Memory B cell (primary cell): ENCODE measurements at places on chromosomes 2 and 18.

- no peak for DNase-seq
Observed at GRCh38 chr2:198448789-198449188, 644.4 kb downstream of the PLCL1 start.

DNA sequence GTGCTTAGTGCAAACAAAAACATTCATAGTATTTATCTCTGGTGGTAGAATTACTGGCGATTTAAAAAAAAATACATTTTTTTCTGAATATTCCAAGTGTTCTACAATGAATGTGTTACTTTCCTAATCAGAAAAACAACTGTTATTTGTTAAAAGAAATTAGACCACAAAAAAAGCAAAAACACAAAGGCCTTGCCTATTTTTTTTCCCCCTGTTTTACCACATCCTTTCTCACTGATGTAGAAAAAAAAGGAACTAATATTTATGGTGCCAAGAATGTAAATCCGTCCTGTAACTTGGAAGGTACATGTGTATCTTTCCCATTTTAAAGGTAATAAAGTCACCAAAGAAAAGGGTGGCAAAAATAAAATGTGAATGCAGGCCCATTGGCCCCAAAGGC, 28.4 kb upstream of the MGAT4A start:
- DNase-seq, result no peak

GRCh38 chr18:63410792-63411191, 11.5 kb downstream of the VPS4B start:
- no peak for DNase-seq

GRCh38 chr18:30682672-30683071, 359.9 kb downstream of the DSC3 start:
- DNase-seq, result no peak

- no peak for DNase-seq
Observed at GRCh38 chr2:235577404-235578330, 83.8 kb downstream of the AGAP1 start.

GRCh38 chr2:58466804-58467203, 225.7 kb upstream of the FANCL start:
- no peak for DNase-seq

- no peak for DNase-seq
Observed at GRCh38 chr2:65456064-65456463, 23.7 kb upstream of the SPRED2 start.

GRCh38 chr2:111715987-111716904, 167.7 kb downstream of the ANAPC1 start:
- DNase-seq, result no peak

DNA sequence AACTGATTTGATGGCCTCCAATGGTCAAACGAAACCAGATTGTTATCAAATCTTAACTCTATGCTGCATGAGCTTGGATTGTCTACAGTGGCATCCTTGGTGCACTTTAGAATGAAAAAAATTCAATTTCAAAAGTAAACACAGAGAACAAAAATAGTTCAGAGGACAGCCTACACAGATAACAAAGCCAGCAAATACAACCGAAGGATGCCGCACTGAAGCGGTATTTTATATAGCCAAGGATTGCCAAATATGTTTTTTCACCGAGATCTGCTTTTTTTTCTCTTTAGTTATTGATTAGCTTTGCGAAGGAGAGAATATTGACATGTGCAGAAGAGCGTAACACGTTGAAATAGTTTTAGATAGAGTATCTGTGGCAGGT, 72.0 kb downstream of the SLC4A3 start:
- no peak for DNase-seq

GRCh38 chr2:31729442-31730092, 148.8 kb upstream of the SRD5A2 start:
- no peak for DNase-seq

DNA sequence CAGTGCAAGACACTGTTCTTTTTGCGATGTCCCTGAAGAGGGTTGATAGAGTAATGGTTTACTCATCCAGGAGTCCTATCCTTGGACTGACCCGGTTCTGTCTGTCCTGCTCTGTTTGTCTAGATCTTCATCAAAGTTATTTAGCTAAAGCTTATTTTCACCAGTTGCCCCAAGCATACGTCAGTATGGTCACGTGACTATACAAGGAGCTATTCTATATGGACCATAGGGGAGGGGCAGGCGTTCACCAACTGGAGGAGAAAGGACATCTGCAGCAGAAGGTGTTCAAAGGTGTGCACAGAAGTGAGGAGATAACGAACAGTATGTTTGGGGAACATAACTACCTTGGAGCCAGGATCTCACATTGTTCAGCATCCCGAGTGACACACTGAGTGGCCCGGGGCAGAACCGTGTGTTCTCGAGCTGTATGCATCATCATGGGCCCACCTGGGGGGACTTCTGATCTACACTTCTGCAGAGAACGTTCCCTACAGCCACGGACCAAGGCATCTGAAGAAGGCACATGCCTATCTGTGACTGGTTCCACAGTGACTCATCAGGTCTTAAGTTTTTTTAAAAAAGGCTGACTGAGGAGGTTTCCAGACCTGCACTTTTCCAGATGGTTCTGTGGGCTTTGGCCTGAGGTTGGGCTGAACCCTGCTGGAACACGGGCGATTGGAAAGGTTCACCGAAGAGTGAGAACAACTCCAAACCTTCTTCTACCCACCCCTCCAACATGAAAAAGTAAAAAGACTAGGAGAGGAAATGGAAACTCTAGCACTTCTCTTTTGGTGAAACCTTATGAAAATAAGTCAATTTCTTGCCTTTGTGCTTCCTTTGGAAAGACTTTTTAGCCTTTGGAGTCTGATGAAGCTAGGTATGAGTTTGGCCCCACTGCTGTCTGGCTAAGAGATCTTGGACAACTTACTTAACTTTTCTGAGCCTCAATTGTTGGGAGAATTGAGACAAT, 68.6 kb upstream of the YWHAQ start:
- DNase-seq, result no peak

DNA sequence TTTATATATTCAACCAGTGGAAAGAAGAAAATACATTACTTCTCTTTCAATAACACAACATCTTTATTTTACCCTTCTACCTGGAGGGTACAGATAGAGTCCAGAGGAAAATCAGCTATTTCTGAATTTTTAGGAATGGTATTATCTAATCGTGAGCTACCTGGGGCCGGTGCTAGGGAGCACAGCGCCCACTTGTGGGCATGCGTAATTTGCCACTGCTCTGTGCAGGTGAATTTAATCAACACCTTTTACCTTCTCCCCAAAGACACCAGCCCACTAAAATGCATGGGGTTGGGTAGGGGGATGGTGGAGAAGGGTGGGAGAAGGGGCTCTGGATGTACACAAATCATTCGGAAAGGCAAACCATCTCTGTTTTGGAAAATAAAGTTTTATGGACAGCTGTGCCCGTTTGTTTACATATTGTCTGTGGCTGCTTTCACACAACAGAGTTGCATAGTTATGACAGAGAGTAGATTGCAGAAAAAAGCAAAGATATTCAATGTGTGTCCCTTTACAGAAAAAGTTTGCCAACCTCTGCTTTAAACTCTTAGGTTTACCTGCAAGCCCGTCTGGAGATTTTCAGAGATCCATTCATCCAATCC, 51.5 kb upstream of the DCC start:
- peak; percentile 16 for DNase-seq

GRCh38 chr2:11904029-11904428, 157.6 kb downstream of the LPIN1 start:
- peak; percentile 57 for DNase-seq
